ENCODE measurements at places on chromosomes 1 and 21.
A peak's percentile ranks its signal among the peaks of the same experiment; 100 is the strongest.

GRCh38 chr1:41474490-41475271, 9.8 kb downstream of the EDN2 start:
- DNase-seq, result peak; percentile 57

DNA sequence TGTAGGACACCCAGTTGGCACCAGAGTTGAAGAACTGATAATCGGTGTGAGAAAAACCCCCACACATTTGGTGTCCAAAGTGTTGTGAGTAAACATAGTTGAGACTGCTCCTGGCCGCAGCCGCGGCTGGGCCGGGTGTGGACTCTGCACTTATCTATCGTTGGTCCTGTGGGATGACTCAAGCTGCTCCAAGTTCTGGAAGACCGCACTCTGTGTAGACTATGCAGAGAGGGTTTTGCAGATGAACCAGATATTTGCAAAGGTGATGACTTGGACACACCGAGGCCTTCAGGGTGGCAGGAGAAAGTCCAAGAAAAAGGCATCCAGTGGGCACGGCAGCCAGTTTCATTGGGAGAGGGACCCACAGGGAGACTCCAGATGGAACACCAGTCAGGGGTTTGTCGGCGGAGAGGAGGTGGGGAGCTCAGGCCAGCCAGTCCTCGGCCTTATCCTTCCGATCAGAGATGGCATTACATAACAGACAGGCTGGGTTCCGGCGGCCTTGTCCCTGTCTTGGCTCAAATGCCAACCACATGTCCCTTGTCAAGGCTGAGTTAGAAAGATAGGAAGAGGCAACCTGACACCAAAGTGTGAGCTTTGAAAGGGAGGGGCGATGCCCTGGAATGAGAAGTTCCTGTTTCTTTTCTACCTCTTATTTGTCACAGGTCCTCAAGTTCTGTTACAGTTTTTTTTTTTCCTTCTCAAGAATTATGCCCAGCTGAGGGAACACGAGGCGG, 21.1 kb downstream of the C2CD2 start:
- DNase-seq, result no peak

- no peak for DNase-seq
Observed at GRCh38 chr21:42107177-42107880, 36.2 kb downstream of the UMODL1 start.

- no peak for DNase-seq
Observed at GRCh38 chr1:45926330-45926729, 122.9 kb downstream of the MAST2 start.

- no peak for DNase-seq
Observed at GRCh38 chr1:217052196-217052595, 329.0 kb upstream of the ESRRG start.

DNA sequence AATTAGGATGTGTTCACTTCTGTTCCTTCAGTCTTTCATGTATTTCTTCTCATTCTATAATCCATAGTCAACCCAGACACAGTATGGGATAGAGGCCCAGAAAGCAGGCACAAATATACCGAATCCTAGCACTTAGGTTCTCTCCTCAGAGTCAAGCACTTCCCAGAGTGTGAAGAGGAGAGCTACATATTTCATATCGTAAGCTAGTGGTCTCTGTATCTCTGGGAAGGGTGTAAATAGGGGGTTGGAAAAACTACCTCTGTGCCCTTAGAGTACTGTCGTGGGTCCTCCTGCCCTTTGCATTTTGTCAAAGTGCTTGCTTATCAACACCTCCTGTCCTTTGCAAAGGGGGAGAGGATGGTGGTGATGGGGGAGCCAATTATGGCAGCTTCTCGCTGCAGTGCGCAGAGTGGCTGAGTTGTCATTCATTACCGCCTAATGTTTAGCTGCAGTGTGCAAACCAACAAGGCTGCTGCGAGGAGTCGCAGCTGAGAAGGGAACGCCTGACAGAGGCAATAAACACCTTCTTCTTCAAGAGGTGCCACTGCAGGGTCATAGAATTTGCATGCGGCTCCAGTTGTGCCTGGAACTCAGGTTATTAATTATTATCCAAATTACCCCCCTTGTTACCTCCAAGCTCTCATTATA, 182.7 kb downstream of the NUF2 start:
- no peak for DNase-seq

GRCh38 chr1:234584926-234585325, 25.1 kb downstream of the IRF2BP2 start:
- DNase-seq, result no peak

DNA sequence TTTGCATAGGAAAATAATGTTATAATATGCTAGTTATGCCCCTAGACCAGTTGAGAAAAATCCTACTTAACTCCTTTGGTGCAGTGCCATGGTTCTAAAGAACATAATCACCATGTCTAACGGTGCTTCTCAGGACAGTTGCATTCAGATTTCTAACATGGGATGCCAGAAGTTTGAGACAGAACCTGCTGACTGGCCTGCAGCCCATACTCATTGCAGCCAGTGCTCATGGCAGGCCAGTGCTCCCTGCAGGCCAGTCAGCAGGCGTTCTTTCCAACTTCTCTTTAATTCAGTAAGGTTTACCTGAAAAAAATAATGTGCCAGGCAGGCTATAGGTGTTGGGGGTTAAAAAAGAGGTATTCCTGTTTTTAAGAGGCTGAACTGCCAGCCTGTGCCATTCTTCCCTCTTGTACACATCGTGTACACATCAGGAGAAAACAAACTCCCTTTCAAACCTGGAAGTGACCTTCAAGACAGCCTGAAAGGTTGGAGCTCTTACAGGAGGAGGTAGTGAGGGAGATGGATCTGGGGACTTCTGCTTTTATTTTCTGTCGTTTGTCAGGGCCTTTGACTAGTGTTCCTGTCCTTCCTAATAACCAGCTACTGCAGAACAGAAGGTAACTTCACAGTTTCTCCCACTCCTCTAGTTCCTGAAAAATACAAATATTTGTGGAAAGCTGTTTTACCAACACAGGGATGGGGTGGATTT, 146.0 kb upstream of the MAGI3 start:
- DNase-seq, result no peak

DNA sequence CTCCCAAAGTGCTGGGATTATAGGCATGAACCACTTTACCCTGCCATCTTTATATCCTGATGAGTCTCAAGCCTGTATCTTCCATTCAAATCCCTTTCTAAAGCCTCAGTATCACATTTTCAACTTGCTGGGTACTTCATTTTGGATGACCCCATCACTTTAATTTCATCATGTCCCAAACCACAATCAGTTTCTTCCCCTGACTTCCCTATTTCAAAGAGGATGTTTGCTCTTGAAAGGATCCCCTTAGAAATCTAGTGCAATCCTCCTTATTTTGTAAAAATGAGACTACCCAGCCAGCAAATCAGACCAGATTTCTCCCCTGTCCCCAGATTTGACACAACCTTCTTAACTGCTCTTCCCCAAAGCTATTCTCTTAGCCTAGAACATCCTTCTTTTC, 7.0 kb upstream of the TRIT1 start:
- no peak for DNase-seq
